ENCODE measurements at places on chromosomes 6 and 20.

GRCh38 chr20:7660165-7660564 lies 280.1 kb downstream of the HAO1 start:
- DNase-seq: no peak

DNA sequence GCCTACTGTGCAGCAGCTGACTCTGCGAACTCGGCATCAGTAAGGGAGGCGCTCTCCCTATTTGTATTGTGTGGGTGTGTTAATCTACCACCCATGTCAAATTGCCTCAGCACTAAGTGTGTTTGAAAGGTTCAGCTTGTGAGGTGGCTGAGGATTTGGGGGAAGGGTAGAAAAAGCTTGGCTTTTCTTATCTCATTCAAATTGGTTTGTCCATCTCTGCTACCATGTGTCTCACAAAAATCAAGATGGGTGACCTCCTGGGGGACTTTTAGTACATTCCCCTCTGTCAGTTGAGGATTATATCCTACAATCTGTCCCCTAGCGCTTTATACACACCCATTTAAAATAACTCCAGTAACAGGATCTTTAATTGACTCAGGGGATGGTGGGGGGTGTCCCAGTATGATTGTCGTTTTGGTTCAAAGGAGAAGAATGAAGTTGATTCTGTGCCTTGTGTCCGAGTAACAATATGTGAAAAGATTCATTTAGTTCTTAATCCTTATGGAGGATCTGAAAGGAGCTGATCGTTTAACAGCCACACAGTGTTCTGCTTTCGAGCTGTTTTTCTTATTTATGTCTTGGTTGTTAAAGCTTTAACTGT lies 609.6 kb downstream of the PKHD1 start:
- no peak for DNase-seq

- no peak for DNase-seq
These were observed 146.8 kb downstream of the BTBD3 start for GRCh38 chr20:12064540-12064939.

GRCh38 chr6:46733341-46733801 lies 1.8 kb downstream of the PLA2G7 start:
- DNase-seq: no peak

- no peak for DNase-seq
These were observed 1.5 kb downstream of the PSMG4 start for GRCh38 chr6:3260296-3260695.

DNA sequence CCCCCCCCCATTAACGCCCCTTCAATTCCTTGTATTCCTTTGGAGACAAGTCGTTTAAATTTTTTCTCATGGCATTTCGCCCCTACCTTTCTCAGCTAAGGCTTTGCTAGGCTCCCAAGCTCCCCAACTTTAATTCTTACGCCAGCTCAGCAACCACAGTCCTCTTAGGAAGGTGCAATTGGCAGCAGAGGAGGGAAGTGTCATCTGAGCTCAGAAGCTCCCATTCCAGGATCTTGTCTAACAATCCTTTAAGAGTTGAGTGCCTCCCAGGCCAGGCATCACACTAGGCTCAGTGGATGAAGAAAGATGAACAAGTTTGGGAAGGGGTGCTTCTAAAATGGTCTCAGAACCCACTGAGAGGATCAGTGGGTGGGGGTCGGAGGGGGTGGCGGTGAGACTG lies 131.2 kb upstream of the AKAP12 start:
- no peak for DNase-seq

Measured in NCI-H510A (cell line).